Keratinocyte (primary cell): ENCODE measurements at places on chromosomes 4 and X. TPM values are rescaled to one million over a fixed set of nuclear protein-coding genes. Genes with fewer than 3 reads are reported as not detected.

ENAM gene
- polyA plus RNA-seq: not detected in 3 replicates

IRS4 gene
- polyA plus RNA-seq: not detected in 3 replicates

FAT1 gene
- 329 to 470 TPM (median 330 TPM) in 3 replicates for polyA plus RNA-seq

MAGEA8 gene
- not detected in 3 replicates for polyA plus RNA-seq

JADE3 gene
- polyA plus RNA-seq: 4.8 to 8.2 TPM (median 6.3 TPM) in 3 replicates

ADH1A gene
- not detected in 3 replicates for polyA plus RNA-seq

ZNF711 gene
- 0.92 to 2.9 TPM (median 2.4 TPM) in 3 replicates for polyA plus RNA-seq

HADH gene
- polyA plus RNA-seq: 37.7 to 49.5 TPM (median 49.3 TPM) in 3 replicates

GAGE2A gene
- polyA plus RNA-seq: not detected in 3 replicates

VBP1 gene
- polyA plus RNA-seq: 27.9 to 66.8 TPM (median 35.6 TPM) in 3 replicates

BDH2 gene
- polyA plus RNA-seq: 31.6 to 58.1 TPM (median 51.3 TPM) in 3 replicates

AFM gene
- polyA plus RNA-seq: 0.02 to 0.03 TPM in 2 of 3 replicates, not detected in the other

ADH1B gene
- not detected in 3 replicates for polyA plus RNA-seq

GAGE12F gene
- polyA plus RNA-seq: not detected in 3 replicates

NPNT gene
- 0.19 to 0.76 TPM (median 0.46 TPM) in 3 replicates for polyA plus RNA-seq

EDNRA gene
- polyA plus RNA-seq: 5.5 to 7.8 TPM (median 6.1 TPM) in 3 replicates

TMPRSS11F gene
- 0.56 to 3.1 TPM (median 1.2 TPM) in 3 replicates for polyA plus RNA-seq

LYAR gene
- polyA plus RNA-seq: 6.7 to 21.5 TPM (median 19.8 TPM) in 3 replicates

STAG2 gene
- polyA plus RNA-seq: 24.9 to 42.9 TPM (median 26.5 TPM) in 3 replicates

GLRA2 gene
- 0.01 TPM in 1 of 3 replicates, not detected in the others for polyA plus RNA-seq

RAI2 gene
- polyA plus RNA-seq: not detected in 3 replicates

AGTR2 gene
- polyA plus RNA-seq: not detected in 3 replicates

DNAAF6 gene
- not detected in 3 replicates for polyA plus RNA-seq

TENM3 gene
- polyA plus RNA-seq: 17.0 to 20.9 TPM (median 18.8 TPM) in 3 replicates

PNMA6E gene
- polyA plus RNA-seq: not detected in 3 replicates

TLR2 gene
- polyA plus RNA-seq: 1.7 to 3.1 TPM (median 1.8 TPM) in 3 replicates

OTC gene
- polyA plus RNA-seq: not detected in 3 replicates

FAT4 gene
- polyA plus RNA-seq: 0.77 to 2.7 TPM (median 1.6 TPM) in 3 replicates

TRMT44 gene
- 6.0 to 9.2 TPM (median 8.8 TPM) in 3 replicates for polyA plus RNA-seq

POU4F2 gene
- not detected in 3 replicates for polyA plus RNA-seq

FGD1 gene
- polyA plus RNA-seq: 2.2 to 8.8 TPM (median 2.9 TPM) in 3 replicates

CDX4 gene
- not detected in 3 replicates for polyA plus RNA-seq

SFRP2 gene
- not detected in 3 replicates for polyA plus RNA-seq

STPG2 gene
- polyA plus RNA-seq: 0.07 TPM in 1 of 3 replicates, not detected in the others
